ENCODE measurements at places on chromosomes 13 and 19.
A peak's percentile ranks its signal among the peaks of the same experiment; 100 is the strongest.

DNA sequence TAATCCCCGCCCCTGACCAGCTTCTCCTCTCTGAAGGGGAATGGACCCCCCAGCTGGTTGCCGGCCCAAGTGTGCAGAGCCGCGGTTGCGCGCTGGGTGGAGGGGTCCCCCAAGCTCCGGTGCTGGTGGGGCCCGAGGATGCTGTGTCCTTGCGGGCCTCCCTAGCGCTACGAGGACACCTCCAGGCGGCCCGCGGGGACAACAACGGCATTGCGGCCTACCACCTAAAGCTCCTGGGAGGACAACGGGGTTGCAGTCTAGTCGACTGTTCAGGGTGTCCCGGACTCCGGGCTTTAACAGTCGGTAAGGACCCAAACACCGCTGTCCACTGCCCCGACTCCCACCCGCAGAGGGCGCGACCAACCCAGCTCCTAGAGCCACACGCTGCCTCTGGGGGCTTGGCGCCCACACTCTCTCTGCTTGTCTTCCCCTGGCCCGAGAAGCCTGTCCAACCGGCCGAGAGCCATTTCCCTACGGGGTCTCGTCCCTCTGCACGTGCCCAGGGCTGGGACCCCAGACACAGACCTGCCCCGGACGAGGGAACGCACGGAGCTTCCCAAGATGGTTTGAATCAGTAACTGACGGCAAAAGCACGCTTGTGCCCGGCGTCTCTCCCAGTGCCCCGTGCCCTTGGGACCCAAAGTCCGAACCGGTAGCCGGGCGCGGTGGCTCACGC lies 927 bp upstream of the SDHAF1 start:
- no peak for DNase-seq

GRCh38 chr13:40908546-40908945 lies 110.6 kb downstream of the ELF1 start:
- DNase-seq: no peak

- DNase-seq: no peak
These were observed 193.1 kb downstream of the ZIC5 start for GRCh38 chr13:99778500-99778899.

DNA sequence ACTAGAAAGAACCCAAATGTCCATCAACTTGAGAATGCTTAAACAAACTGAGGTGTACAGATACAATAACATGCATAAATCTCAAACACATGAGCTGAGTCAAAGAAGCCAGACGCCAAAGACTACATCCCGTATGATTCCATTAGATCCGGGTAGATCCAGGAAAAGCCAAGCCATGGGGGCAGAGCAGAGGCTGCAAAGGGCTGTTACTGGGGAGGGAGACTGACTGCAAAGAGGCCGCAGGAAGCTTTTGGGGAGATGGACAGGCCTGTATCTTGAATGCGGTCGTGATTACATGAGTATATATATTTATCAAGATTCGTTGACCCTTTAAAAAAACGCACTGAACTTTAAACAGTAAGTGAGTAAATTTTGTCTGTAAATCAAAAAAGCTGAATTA lies 28.7 kb downstream of the GGACT start:
- DNase-seq: no peak

DNA sequence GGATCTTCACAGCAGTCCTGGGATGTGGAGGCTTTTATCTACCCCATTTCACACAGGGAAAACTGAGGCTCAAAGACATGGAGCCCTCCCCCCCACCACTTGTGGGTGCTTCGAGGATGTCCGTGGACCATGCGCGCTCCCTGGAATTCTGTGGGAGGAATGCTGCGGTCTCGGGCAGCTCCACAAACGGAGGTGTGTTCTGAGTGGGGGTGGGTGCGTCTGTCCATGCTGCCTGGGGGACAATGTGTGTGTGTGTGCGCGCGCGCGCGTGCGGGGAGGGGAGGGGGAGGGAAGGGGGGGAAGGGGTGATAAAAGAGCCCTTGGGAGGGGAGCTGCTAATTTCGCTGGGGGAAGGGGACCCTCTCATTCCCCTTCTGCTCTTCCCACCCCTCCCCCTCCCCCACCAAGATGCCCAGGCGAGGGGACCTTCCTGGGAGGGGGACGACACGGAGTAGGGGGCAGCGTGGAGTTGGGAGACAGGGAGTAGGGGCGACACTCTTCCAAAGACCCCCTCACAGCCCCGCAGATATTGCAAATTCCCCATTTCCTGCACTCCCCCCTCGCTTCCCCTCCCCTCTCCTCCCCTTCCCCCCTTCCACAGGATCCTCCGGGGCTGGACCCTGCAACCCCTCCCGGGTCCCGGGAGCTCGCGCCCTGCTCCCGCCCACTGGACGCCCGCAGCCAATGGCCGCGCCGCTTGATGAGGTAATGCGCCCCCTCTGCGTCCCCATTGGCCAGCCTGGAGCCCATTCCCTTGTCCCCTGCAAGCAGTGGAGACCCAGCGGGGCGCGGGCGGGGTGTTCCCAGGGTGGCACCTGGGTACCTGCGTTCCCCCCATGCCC lies 18.9 kb upstream of the ZNRF4 start:
- DNase-seq: no peak

- DNase-seq: no peak
These were observed 5.8 kb downstream of the SSBP4 start for GRCh38 chr19:18424890-18425514.

- DNase-seq: no peak
These were observed at the start of gene SOX1 for GRCh38 chr13:112067116-112067741. Gene SOX1 (plus strand): TSS chr13:112067149. CDS start chr13:112067659, 510 bp downstream.

DNA sequence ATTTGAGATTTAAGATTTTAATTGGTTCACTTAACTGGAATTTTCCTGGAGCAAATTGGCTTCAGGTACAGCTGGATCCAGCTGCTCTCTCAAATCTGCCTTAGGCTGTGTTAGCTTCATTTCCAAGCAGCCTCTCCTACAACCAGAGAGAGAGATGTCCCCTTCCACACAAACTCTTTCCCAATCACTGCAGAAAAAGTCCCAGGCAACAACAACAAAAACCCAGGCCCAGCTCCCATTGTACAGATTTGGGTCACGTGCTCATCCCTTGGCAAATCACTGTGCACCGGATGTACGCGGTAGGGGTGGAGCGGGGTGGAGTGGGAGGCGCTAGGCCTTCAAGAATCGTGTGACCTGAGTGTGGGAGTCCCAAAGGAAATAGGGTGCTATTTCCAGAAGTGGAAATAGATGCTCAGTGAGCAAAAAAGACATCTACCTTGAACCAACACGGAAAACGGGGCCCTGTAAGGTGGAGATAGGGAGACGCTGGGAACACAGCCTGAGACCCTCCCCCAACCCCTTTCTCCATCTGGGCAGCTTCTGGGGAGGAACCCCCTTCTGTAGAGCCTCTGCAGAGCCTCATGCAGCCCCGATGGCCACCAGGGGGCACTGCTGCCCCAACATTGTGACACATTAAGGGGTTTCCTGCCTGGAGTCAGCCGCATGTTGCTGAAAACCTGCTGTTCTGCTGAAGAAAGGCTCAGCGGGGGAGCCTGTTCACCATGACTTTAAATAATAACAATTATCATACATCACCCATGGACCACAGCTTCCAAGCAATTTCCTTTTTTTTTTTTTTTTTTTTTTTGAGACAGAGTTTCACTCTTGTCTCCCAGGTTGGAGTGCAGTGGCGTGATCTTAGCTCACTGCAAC lies 25.4 kb downstream of the HPN start:
- DNase-seq: peak; percentile 93

- no peak for DNase-seq
These were observed at the start of gene CNN2 for GRCh38 chr19:1025960-1026782. Gene CNN2 (plus strand): TSS chr19:1026608. CDS start chr19:1026662, 54 bp downstream.

GRCh38 chr19:12938779-12939601 lies 581 bp downstream of the CALR start:
- no peak for DNase-seq

DNA sequence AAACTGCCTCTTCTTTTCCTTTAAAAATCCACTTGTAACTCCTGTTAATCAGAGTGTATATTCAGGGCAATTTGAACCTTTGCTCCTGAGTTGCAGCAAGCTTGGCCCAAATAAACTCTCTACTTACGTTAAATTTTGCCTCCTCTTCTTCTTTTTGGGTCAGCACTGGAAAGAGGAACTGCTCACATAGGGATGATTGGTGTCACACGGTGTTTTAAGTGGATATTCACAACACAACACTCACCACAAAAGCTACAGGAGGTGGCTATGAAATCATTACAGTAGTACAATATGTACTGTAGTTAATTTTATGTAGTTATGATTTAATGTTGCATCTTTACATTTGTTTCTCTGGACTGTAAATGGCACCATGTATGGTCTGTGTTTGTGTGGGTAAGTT lies 96.8 kb upstream of the DOCK9 start:
- no peak for DNase-seq

- DNase-seq: no peak
These were observed 202.8 kb upstream of the TSC22D1 start for GRCh38 chr13:44778761-44779484.

DNA sequence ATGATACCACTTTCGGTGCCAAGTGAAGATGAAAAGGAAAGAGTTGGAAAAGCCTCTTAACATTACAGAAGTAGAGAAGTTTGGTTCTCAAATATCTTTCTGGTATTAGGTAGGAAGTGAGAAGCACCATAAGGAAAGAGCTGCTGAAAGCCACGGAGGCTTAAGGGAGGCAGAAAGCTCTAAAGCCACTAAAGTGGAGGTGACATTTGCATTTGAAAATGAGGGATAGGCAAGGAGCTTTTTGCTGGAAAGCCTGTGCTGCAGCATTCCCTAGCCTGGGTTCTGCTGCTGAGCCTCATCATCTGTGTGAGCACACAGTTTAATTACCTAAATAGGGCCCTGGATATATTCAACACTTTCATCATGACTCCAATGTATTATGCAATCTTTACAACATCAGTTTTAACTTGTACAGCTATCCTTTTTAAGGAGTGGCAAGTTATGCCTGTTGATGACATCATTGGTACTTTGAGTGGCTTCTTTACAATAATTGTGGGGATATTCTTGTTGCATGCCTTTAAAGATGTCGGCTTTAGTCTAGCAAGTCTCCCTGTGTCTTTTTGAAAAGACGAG lies 315.4 kb downstream of the RBM26 start:
- no peak for DNase-seq

DNA sequence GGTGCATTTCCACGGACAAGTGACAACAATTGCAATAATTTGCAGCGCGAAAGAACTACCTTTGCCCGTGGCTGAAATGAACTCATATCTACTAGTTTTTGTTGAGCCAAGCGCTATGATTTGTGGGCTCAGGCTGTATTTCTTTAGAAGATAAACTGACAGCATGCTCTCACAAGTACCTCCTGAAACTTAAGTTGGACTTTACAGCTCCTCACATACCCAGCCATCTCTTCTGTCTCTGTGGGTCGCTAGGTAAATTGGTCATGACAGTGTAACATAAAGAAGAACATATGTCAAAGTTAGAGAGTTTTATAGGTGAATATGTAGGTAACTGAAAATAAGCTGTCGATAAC lies 839 bp downstream of the COG6 start:
- no peak for DNase-seq

DNA sequence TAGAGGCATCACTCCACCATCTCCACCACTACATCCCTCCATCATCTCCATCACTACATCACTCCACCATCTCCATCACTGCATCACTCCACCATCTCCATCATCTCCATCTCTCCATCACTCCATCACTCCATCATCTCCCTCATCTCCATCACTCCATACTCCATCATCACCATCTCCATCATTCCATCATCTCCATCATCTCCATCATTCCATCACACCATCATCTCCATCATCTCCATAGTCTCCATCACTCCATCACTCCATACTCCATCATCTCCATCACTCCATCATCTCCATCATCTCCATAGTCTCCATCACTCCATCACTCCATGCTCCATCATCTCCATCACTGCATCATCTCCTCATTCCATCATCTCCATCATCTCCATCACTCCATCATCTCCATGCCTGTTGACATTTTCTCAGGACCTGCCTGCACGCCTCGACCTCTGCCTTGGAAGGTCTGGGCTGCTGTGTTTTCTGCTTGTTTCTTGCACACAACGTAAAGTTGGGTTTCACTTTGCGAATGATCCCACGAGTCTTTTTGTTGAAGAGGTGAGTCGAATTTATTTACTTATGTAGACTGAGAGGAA lies 21.2 kb upstream of the RASA3 start:
- no peak for DNase-seq

DNA sequence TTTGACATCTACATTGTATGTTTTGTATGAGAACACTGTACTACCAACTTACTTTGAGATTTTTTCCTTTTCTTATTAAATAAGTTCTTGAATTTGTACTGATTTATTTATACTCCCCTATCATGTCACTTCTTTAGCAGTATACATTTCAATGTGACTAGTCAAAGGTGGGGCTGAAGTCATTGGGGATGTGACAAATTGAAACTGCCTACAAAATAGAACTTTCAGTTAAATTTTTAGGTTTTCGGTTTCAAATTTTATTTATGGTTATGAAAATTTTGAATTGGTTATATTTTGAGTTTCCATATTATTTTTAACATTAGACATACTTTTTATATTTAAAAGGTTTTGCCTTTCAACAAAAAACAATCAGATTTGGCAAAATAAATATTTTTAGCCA lies 221.6 kb downstream of the NBEA start:
- DNase-seq: no peak

GRCh38 chr13:21595546-21595822 lies 8.5 kb downstream of the MICU2 start:
- no peak for DNase-seq

GRCh38 chr19:46218160-46218559 lies 11.4 kb upstream of the IGFL1 start:
- DNase-seq: no peak

- no peak for DNase-seq
These were observed 204.8 kb downstream of the MYO16 start for GRCh38 chr13:108834193-108834592.

GRCh38 chr13:91185294-91185863 lies 162.1 kb upstream of the MIR17HG start:
- DNase-seq: no peak

DNA sequence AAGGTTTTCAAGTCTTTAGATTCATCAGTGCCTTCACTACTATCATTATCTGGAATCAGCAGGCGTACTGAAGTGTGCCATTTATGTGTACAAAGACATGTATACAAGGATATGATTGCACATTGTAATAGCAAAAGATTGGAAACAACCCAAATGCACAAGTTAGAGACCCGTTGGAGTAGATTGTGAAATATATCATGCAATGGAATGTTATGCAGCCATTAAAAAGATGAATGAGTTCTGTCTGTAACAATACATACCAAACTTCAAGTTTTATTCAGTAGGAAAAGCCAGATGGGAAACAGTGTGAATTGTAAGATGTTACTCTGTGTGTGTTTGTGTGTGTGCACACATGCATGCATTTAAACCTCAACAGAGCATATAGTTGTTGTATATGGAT lies 97.9 kb downstream of the DGKH start:
- DNase-seq: no peak

DNA sequence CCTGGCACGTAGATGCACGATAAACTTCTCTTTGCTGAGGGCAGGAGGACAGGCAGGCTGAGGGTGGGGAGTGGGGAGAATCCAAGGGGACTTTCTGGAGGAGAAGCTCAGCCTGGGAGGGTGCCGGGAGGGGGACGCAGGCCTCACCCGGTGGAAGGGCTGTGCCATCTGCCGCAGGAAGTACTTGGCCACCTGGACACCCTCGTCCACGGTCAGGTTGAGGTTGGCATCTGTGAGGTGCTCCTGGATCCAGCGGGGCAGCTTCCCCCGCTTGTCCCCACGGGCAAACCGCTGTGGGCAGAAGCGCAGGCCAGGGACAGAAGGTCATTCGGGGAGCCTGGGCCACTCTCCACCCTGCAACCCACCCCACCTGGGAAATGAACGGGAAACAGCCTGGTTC lies 11.5 kb downstream of the KLC3 start:
- no peak for DNase-seq

Data from stimulated activated CD8-positive, alpha-beta memory T cell treated with anti-CD3 and anti-CD28 coated beads, Interleukin-15, amount 100 ng/mL, for 24 hours (primary cell).